ENCODE measurements at places on chromosomes 3 and 15.
A peak's percentile ranks its signal among the peaks of the same experiment; 100 is the strongest.

DNA sequence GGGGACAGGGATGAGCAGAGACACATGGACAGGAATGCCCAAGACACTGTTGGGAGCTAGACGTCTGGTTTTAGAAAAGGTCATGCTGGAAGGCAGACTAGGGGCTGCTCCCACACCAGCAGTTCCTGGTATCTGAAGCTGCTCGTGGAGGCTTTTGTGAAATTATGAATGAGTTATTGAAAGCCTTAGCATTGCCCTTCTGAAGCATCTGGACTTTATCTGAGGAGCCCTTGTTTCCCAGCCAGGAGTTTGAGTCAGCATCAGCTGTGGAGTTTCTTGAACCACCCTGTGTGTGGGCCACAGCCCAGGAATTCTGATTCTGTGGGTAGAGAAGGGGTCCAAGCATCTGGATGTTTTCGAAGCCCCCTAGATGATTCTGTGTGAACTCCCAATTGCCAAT is 258.7 kb downstream of the SLCO3A1 start:
- peak; percentile 58 for DNase-seq

- DNase-seq: no peak
Observed at GRCh38 chr3:37661615-37662306, 199.9 kb upstream of the CTDSPL start.

GRCh38 chr3:99902091-99902490 is 84.4 kb downstream of the CMSS1 start:
- peak; percentile 48 for DNase-seq

DNA sequence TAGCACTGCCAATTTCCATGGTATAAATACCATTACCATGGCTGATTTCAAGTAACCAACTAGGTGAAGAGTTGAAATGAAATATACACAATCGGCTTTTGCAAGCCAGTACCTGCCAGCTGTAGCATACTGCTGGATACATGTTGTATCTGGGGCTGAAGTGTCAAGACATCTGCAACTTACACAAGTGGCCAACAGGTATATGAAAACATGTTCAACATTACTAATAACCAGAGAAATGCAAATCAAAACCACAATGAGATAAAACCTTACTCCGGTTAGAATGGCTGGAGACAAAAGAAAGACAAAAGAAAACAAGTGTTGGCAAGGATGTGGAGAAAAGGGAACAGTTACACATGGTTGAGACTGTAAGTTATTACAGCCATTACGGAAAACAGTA is 11.6 kb downstream of the ATOSA start:
- no peak for DNase-seq

- DNase-seq: no peak
Observed at GRCh38 chr3:14252321-14253021, 73.9 kb downstream of the LSM3 start.

- no peak for DNase-seq
Observed at GRCh38 chr3:159770998-159771397, 217.6 kb upstream of the IL12A start.

GRCh38 chr3:9226326-9226725 is 23.1 kb downstream of the SRGAP3 start:
- peak; percentile 76 for DNase-seq

DNA sequence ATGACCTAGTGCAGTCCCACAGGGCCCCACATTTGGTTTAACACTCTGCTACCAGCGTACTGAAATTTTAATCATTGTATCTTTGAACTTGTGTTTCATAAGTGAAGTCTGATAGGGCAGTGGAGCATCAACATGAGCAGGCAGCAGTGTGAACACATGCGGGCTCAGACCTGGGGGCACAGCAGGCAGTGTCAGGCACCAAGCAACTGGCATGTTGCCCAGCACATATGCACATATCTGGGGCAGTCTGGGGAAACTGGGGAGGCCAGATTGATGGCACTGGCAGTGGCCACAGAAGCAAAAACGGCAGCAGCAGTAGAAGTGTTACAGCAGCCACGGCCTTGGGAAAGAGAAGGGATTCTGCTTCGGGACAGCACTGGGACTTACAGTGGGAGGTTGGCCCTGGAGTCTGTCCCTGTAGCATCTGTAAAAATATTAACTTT is 353.9 kb upstream of the KCNMB2 start:
- DNase-seq: no peak

DNA sequence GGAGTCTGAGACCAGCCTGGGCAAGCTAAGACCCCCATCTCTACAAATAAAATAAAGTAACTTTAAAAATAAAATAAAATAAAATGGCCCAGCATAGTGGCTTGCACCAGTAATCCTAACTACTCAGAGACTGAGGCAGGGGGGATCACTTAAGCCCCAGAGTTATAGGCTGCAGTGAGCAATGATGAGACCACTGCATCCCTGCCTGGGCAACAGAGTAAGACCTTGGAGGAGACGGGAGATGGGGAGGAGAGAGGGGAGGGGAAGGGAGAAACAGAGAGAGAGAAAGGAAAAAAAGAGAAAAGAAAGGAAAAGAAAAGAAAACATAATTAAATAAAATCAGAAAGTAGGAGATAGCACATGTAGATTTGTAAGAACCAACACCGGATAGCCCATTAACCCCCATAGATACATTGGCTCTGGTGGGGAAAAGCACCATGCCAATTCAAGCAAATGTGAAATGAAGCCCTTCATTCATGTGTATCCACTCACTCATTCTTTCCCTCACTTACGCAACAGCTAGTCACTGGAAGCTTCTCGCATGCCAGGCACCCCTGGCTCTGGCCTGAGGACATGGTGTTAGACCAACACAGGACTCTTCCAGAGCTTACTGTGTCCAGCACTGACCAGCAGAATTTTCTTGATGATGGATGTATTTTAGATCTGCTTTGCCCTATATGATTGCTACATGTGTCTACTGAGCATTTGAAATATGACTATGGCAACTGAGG is 183.2 kb downstream of the MAGI1 start:
- DNase-seq: peak; percentile 60

DNA sequence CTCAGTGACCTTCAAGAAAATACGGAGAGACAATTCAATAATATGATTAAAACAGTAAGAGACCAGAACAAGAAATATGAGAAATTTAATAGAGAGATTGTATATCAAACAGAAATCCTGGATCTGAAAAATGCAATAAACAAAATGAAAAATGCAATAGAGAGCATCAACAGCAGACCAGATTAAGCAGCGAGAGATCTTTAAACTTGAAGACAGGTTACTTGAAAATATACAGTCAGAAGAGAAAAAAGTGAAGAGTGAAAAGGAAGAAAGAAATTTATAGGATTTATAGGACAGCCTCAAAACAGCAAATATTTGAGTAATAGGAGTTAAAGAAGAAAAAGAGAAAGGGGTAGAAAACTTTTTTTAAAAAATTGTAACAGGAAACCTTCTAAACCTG is 813.9 kb upstream of the GRM7 start:
- DNase-seq: no peak

DNA sequence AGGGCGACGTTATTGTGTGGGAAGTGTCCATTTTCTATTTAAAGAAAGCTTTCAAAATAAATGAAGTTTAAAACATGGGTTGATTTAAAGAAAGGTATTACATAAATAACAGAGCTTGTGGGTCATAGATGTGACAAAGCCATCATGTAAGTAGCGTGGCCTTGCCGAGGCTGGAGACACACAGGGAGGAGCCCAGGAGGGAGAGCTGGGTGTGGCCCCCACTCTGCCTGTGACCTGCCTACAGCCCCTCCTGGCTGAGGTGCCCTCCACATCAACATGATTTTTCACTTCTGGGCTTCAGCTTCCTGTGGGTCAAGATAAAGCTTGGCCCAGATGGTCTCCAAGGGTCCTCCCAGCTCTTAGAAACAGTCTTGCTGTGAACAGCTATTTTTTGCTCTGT is 12.5 kb upstream of the MGLL start:
- DNase-seq: no peak

DNA sequence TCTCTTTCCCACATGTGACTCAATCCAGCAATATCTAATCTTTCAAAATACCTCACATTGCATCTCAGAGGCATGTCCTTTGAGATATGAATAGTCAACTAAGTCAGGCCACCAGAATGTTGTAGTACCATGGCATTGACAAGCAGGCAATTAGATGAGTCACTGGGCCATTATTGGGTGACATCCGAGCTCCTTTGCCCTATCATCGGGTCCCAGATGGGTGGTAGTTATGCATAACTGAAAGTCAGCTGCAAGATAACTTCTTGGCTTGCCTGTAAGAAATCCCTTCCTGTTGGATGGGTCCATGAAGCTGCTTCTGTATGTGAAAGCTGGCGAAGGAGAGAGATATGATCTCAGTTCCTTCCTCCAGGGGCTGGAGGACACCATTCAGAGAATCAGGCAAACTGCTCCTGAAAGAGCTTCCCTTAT is 32.8 kb downstream of the ARRDC4 start:
- peak; percentile 84 for DNase-seq

Measured in RPMI7951 (cell line).